ENCODE measurements at places on chromosomes 2 and 18.

GRCh38 chr2:96872591-96873349 is 2.9 kb upstream of the SEMA4C start:
- peak; percentile 33 for DNase-seq

- DNase-seq = no peak
These were observed 295.9 kb upstream of the HDAC4 start for GRCh38 chr2:239696559-239697207.

DNA sequence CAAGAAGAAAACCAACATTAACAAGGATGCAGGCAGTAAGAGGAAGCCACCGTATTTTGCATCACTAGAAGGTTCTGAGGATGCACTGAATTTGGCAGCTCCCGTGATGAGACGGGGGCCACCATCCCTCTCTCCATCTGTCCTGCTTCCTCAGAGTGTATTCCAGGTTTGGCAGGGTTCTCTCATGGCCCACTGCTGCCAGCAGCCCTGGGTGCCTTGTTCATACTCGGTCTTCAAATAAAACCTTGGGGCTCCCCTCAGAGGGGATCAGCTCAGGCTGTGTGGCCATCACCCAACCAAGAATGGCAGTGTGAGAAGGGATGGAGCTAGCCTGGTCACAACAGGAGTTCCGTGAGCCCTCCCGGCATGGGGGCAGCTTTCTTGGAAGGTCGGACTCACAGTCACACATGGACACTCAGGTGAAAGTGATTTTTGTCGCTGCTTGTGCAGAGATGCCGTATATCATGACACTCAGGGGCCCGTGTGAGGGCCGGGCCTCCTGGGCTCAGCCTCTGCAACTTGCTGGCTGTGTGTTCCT is 12.8 kb upstream of the MBP start:
- no peak for DNase-seq

GRCh38 chr18:49376046-49376445 is 84.4 kb downstream of the DYM start:
- peak; percentile 28 for DNase-seq

DNA sequence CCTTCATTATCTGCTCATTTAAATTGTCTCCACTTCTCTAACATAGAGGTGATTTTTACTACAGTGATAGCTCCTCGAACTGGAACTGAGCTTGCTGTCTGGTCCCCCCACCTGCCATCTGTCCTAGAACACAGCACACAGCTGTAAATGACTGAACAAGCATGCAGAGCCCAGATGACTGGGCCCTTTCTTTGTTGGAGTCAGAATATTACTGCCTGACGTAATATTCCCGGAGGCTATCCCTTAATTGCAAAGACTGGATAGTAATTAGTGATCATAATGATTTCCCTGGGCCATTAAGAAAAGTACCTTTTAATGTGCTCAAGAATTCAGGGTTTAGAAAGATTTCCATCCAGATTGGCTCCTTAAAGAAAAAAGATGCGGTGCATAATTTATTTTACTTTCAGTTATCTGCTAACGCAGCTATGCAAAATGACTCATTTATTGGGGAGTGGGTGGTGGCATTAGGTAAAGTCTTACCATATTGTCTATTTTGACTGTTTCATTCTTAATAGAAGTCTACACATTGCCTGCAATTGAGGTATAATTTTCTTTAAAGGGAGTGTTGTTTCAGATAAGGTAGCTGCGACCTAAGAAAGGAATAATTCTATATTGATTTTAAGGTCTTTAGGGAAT is 84.4 kb downstream of the MAP4K4 start:
- DNase-seq = no peak

DNA sequence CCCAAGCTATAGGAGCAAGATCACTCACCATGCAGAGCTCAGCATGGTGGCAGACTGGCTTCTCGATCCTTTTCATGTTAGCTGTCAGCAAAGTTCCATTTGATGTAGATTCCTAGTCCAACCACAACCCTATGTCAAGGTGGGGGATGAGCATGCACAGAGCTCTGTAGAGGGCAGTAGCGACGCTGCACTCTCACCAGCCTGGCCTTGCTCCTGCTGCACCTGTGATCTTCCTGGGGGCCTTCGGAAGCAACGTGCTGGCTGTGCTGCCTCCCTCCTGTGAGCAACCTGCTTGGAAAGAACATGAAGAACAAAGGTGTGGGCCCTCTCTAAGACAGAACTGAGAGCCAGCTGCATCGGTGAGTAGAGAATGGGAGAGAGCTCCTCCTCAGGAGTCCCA is 479.4 kb upstream of the MYT1L start:
- DNase-seq = no peak

DNA sequence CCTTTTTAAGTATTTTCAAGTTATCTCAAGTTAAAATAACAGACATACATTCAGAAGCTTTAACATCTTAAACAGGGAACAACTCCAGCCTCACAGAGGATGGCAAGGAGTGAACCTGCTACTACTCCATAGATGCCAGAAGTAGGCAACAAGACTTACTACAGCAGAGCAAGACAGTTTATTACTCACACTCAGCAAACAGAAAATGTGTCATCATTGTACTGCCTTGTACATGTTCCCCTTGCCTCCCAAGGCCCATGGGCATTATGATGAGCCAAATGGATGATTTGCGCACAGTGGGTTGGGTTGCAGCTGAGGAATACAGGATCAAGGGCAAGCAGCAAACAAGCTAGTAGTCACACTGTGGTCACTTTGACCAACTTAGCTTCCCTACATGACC is 80.6 kb upstream of the VRK2 start:
- DNase-seq = no peak

- DNase-seq = no peak
These were observed 66.8 kb downstream of the TET3 start for GRCh38 chr2:74051504-74051903.

DNA sequence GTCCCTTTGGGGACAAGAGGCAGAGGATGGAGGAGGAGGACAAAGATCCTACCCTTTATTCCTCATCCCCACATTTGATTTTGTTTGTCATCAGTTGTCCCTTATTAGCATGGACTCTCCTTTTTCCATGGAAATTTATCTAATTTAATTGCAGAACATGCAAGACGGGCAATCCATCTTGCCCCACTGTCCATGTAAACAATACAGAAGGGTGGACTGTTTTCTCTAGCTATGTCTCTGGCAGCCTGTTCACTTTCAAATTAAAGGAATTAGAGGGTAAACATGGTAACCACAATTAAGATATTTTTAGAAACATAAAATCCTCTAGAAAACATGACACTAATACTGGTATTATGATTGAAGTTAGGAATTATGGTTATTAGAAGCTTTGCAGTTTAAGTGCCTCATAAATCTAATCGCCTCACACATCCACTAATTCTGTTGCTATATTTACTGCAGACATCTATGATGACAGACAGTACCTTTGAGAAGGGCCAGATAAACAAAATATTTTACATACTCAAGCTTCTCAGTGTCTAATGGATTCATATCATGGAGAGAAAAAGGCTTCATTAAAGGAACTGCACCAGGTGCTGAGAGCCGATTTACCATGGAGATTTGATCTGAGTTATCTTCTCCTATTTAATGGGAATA is 215.5 kb downstream of the LNPK start:
- DNase-seq = no peak

DNA sequence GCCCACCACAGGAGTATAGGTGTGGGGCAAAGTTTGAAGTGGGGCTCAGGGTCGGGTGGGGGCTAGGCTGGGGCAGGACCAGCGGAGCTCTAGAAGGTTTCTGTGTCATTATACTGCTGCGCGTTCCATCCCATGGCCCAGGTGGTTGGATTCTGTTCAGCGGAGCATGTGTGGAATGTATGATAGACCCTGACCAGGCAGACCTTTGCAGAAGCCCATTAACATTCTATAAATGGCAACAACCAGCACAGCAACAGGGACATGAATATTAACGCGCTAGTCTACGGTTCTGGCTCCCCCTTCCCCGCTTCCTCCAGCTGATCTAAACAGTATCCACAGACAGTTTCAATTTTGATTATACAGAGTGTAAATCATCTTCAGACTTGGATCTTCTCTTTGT is 4.1 kb upstream of the PRKCE start:
- DNase-seq = no peak

GRCh38 chr2:142734770-142735169 is 142.7 kb upstream of the KYNU start:
- DNase-seq = no peak

GRCh38 chr2:182553483-182553882 is 126.6 kb upstream of the PDE1A start:
- no peak for DNase-seq

Data from fibroblast of the aortic adventitia (primary cell).